ENCODE measurements at places on chromosomes 12 and 14. TPM values are rescaled to one million over a fixed set of nuclear protein-coding genes. Genes with fewer than 3 reads are reported as not detected.

- no peak for DNase-seq
These were observed 17.0 kb downstream of the VCPKMT start for GRCh38 chr14:50099335-50099734.

DNA sequence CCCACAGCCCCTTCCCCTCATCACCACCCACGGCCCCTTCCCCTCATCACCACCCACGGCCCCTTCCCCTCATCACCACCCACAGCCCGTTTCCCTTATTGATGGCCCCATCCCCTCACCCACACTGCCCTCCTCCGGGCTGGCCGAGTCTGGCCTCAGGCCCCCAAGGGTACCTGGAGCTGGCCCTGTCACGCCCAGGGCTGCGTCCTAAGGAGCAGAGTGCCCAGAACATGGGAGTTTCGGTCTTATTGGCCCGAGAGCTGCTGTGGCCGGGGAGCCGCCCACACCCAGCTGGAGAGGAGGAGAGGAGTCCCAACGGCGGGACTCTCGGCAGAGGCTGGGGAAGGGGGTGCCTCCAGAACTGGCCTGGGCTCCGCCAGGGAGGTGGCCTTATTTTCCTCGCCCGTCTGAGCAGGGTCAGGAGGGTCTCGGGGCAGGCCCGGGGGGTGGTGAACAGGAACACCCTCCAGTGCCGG, 182.3 kb downstream of the KIF26A start:
- DNase-seq: no peak

DNA sequence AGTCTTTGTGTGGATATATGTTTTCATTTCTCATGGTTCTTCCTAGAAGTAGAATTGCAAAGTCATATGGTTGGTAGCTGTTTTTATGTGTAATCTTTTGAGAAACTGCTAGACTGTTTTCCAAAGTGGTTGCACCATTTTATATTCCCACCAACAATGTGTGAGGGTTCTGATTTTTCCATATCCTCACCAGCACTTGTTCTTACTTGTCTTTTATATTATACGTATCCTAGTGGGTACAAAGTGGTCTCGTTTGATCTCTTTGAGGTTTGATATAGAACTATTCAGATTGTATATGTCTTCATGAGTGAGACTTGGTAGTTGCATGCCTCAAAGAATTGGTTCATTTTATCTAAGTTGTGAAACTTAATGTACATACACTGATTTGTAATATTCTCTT, 91.3 kb downstream of the BEGAIN start:
- DNase-seq: no peak

- no peak for DNase-seq
These were observed 141.3 kb upstream of the PLEKHG7 start for GRCh38 chr12:92561543-92561899.

DNA sequence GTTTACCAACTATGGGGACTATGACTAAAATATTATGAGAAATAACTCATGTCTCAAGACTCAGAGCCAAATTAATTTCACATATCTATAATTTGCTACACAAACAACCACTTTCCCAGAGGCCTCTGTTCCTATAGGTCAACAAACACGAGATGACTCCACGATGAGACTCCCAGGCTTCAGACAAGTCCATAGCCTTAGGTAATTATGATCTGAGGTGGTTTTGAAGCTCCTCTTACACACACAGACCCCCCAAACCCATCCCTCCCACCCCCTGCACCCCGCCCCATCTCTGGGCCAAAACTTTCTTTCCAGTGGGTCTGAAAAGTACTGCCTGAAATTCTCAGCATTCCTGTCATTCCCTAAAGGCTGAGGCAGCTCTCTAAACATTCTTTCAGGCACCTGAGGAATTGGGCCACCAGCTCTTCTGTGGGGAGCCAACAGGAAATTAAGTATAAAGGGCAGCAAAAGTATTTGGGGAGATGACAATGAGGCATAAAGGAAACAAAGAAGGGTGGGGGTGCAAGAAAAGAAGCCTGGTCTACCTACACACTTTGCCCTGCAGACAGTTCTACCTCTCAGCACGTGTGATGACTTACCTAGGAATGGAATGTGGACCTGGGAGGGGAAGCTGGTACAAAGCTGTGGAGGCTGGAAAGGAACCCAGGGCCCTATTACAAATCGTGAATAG, 143.6 kb downstream of the PAWR start:
- DNase-seq: peak; percentile 82

DNA sequence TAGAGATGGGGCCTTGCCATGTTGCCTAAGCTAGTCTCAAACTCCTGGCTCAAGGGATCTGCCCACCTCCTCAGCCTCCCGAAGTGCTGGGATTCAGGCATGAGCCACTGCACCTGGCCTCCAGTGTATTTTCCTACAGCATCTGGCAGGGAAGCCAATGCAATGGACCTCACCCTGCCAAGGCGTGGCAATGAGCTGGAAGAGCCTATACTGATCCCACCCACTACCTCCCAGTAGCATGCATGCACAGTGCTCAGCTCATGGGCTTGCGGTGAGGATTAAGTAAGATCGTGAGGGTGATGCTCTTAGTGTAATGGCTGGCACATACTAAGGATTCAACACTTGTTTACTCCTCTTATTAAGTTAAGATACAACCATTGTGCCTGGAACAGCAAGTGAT, 69.7 kb downstream of the PHLDA1 start:
- DNase-seq: no peak

GRCh38 chr12:59500915-59501314, 94.9 kb upstream of the SLC16A7 start:
- no peak for DNase-seq

GRCh38 chr12:68345763-68346162, 13.6 kb upstream of the MDM1 start:
- DNase-seq: no peak

The OASL gene
- 0.46 TPM for total RNA-seq

The DEPDC4 gene
- total RNA-seq: 0.20 TPM

Data from pulmonary artery endothelial cell (primary cell).